ENCODE measurements at places on chromosomes 11 and 22.

- no peak for DNase-seq
Observed at GRCh38 chr22:22728382-22728781, 84.0 kb downstream of the GGTLC2 start.

DNA sequence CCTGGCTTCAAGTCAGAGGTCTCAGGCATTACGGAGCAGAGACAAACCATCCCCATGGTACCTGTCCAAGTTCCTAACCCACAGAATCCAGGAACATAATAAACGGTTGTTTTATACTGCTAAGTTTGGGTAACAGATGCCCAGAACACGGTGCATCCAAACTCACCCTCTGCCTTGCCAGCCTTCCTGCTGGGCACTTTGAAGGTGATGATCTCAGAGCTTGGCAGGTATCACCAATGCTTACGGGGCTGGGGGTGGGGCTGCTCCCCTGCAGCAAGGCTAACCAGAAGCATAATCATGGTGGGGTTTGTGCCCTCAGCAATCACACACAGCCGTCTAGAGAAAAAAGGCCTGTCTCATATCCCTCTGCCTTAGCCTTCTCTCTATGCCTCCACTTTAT, 27.1 kb downstream of the DKK3 start:
- DNase-seq, result no peak

DNA sequence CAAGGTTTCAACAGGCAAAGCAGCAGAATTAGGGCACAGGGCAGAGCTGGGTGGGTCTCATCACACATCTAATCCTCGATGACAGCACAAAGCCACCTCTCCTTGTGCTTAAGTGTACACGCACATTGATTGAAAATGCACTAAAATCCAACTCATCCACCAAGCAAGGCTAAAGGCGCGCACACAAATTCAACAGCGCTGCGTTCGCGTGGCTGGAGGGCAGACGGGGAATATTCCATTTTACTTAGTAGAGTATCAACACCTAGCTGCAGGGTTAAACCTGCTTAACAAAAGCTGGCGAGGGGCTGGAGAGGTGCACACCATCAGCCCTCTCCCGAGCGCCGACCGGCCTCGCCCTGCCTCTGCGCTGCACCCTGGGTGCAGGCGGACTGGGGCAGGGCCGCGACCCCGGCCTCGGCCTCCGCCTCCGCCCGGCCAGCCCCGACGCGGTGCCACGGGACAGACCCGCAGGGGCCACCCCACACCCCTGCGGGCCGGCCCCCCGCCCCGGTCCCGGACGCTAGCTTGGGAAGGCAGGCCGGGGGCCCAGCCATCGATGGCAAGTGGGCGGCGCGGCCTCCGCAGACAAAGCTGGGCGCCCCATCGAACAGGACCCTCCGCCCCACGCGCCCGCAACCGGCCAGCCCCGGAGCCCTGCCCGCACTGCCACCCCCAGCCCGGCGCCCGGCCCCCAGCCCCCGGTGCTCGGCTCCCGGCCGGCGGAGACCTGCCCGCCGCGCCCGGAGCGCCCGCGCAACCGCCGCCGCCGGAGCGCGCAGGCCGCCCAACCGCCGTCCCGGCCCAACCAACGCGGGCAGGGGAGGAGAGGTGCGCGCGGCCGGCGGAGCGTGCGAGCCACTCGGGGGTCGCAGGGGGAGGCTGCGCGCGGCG, 929 bp downstream of the PRDM10 start:
- DNase-seq, result peak; percentile 63

DNA sequence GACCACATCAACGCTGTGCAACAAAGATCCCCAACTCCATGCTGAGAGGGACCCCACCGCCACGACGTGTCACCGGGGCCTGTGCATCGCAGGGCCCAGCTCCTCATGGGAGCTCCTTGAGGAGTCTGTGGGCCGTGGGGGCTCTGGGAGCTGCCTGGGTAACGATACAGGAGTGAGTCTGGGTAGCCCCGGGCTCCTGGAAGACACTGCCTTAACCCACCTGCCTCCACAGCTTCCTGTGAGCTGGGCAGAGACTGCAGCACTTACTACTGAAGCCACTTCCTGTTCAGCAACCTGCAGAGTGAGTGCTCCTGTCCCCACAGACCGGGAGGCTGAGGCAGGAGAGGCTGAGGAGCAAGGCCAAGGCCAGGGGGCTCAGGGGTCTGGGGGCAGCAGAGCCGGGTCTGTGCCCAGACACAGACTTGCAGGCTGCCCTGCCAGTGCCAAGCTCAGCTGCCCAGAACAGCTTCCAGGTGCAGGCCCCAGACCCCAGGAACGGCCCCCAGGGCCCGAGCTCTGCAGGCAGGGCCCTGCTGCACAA, 226.7 kb downstream of the BRD1 start:
- DNase-seq, result no peak

DNA sequence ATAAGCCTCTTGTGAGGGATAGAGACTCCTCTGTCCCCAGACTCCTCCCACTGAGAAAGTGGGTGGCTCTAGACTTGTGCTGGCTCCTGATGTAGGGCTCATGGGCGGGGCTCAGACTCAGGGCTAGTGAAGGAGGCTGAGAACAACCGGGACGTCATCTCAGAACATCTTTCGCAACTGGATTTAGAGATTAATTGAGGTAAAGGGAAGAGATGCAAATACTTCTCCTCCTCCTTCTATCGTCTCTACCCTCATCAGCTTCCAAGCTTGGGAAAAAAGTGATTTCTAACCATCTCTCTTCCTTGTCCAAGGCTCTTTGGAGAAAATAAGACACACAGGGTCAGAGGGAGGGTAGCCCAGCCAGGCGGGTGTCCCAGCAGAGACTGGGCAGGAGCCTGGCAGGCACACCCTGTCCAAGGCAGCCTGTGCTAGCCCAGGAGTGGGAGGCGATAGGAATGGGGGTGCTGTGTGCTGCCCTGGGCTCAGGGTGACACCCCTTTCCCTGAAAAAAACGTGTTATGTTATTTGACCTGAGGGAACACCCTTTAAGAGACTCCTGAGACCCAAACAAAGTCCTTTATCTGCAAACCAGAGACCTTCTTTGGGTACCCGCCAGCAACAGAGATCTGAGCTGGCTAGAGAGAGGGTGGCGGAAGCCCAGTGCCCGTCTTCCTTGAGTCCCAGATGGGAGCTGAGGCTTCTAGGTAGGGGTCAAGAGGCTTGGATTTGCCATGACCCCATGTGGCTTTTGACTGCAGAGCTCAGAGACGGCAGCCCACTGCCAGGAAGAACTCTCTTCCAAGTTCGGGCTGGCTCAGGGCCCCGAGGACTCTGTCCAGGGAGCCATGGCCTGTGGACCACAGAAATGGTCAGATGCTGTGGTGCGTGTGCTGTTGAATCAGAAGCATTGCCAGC, 160.9 kb downstream of the ADAMTS15 start:
- peak; percentile 50 for DNase-seq

GRCh38 chr22:19892925-19893324, 38.3 kb upstream of the GNB1L start:
- DNase-seq, result no peak

DNA sequence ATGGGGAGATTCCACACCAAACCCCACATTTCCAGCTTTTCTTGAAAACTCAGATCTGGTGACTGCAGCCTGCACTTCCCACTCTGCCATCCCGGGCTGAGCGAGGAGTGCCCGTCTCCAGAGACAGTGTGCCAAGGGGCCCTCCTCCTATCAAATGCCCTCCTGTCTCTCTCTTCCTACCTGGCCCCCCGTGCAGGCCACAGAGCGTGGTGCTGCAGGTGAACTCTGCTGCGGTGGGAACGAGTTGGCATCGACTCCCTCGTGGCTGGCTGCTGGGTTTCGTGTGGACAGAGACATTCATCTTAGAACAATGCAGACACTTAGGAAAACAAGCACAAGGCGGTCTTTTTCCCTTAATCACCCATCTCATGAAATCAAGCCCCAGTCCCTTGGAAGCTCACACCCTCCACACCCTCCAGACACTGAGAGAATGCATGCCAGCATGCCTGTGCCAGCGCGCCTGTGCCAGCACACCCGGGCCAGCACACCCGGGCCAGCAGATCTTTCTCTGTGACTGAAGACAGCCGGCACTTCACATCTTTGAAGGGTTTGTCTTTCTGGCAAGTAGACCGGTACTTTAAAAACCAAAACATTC, 65.0 kb downstream of the PARVB start:
- DNase-seq, result peak; percentile 26

GRCh38 chr11:65918211-65919140, at the start of gene C11orf68:
Gene C11orf68 (minus strand): TSS chr11:65919062. CDS start chr11:65919031, 31 bp downstream.
- DNase-seq, result no peak

GRCh38 chr11:131511794-131512193, 141.4 kb downstream of the NTM start:
- DNase-seq, result no peak

DNA sequence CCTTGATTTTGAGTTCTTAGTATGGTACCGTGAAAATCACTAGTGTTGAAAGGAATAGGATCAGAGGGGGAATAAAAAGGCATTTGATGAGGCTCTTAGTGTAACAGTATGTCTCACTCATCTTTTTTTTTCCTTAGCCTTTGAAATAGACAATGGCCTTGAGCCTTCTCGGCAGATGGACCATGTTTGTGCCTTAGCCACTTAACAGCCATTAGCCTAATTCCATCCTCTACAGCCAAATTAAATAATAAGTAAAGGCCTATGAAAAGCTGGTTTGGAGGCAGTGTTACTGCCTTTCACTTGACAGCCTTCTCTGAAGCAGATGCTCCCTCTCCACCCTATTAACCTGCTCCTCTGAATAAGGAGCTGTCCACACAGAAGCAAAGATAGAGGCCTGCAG, 580.7 kb downstream of the NTM start:
- no peak for DNase-seq

DNA sequence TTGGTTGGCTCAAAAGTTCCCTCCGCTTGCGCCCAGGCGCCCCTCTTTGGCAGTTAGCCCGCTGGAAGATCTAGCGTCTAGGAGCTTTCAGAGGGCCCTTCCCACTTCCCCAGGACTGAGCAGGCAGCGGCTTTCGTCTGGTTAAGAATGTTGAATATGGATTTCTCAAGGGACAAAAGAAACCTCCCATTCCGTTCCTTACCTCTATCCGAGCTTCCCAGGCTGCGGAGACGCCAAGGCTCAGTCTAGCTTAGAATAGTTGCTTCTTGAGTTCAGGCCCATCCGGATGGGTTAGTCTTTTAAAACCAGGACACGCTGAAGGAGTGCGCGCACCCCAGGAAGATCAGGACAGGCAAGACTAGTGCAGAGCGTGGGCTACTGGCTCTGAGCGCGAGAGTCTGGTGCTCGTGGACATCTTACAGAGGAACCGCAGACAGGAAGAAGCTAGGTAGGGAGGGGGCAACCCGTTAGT, 1.6 kb downstream of the NELL1 start:
- DNase-seq, result no peak

Data from hepatic stellate cell (primary cell).